Stimulated activated CD8-positive, alpha-beta memory T cell treated with anti-CD3 and anti-CD28 coated beads, Interleukin-2, amount 100 ng/mL, for 1 hour (primary cell): ENCODE measurements at places on chromosomes 2 and 18.

DNA sequence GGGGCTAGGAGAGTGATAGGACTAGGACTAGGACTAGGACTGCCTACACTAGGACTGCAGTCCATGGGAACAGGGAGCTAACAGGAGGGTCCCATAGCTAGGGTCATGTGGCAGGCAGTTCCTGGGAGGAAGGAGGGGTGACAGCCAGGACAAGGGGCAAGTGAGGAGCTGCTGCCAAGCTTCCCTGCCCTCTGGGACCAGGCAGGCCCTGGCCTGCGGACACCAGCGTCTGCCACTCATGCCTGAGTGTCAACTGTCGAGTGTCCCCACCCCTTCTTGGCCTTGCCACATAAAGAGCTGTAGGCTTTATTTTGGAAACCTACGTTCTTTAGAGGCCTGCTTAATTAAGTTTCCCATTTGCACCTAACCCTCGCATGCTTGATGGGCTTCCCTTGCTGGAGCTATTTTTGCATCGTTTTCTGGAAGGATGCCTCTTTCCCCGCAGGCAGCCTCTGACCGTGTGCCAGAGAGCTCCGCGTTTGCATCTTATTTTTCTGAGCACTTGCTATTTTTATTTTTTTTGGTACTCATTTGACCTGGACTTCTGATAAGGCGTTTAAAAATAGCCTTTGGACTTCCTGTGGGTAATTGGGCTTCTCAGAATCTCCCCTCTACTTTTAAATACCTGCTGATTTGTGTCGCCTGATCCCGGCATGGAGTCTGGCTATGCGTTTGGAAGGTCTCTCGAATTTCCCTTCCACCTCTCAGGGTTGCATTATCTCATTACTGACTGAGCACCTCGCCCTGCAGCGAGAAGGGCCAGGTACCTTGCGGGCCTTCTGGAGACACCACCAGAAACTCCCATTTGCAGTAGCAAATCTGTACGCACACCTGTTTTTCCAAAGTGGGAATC lies 66.4 kb downstream of the SH3RF3 start:
- DNase-seq: no peak

GRCh38 chr2:25490217-25490616 lies 148.5 kb upstream of the DNMT3A start:
- no peak for DNase-seq

DNA sequence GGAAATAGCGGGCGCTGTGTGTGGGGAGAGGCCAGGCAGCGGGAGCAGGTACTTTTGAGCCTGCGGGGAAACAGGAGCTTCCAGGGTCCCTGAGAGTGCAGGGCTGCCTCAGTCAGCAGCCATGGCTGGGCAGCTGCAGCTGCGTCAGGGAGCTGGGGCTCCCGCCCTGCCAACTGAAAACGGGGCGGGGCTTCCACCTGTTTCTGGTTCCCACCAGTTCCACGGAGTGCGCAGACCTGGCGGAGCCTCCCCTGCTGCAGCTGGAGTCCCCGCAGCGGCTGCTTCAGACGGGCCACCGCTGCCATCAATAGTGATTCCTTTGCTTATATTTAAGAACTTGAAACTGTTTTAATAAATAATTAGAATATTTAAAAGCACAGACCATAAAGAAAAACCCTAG lies 30.6 kb upstream of the RPRM start:
- DNase-seq: no peak

- no peak for DNase-seq
Measured at GRCh38 chr2:47221946-47222345, 66.8 kb upstream of the STPG4 start.

- no peak for DNase-seq
Measured at GRCh38 chr2:179850188-179850587, 11.2 kb downstream of the ZNF385B start.

GRCh38 chr2:11874861-11875260 lies 128.4 kb downstream of the LPIN1 start:
- no peak for DNase-seq

GRCh38 chr18:37265382-37265781 lies 300.2 kb downstream of the CELF4 start:
- DNase-seq: no peak

GRCh38 chr2:208783184-208783583 lies 376.6 kb downstream of the PTH2R start:
- DNase-seq: no peak

DNA sequence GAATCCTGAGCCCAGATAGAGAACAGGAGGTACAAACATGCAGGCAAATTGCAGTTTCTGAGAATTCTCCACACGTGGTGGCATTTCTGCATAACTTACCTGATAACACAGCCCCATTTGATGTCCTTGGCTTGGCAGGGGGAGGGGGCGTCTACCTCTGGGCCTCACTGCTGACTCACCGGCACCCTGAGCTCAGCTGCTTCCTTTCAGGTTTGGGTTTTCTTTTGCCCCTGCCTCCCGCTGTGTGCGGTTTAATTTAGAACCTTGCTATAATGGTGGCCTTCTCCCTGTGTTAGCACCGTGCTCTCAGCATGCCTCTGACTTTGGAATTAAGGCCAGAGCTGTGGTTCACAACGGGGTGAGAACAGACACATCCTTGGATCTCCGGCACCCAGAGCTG lies 4.4 kb downstream of the CTIF start:
- DNase-seq: no peak

GRCh38 chr2:143847257-143847656 lies 672.7 kb downstream of the ZEB2 start:
- DNase-seq: no peak

DNA sequence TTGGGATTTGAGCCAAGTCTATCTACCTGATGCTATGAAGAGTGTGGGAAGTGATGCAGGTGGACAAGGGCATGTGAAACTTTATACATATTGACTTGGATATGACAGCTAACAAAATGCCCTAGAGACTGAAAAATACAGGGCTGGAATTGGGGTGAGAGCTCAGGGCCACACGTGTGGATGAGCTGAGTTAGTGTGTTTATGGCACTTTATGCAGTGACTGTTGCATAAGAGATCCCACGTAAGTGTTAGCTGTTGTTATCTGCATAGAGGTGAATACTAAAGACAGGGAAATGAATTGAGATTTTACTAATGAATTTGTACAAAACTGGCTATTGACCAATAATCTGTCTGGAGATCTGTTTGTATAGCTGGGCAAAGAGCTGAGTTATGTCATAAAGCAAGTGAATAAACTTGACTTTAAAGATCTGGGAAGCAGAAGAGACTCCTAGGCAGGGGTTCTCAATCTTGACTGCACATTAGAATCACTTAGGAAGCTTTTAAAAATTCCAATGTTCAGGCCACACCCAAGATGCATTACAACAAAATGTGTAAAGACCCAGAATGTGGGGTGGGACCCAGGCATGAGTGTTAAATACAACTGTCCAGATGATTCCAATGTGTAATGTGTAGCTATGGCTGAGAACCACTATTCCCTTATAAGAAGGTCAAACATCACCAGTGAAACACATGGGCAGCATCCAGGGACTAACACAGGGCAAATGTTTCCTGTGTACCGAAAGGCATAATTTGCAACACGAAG lies 74.2 kb upstream of the STK17B start:
- no peak for DNase-seq

- DNase-seq: no peak
Measured at GRCh38 chr2:124501575-124502152, 476.6 kb downstream of the CNTNAP5 start.

- no peak for DNase-seq
Measured at GRCh38 chr18:12336171-12336613, 28.2 kb downstream of the TUBB6 start.

DNA sequence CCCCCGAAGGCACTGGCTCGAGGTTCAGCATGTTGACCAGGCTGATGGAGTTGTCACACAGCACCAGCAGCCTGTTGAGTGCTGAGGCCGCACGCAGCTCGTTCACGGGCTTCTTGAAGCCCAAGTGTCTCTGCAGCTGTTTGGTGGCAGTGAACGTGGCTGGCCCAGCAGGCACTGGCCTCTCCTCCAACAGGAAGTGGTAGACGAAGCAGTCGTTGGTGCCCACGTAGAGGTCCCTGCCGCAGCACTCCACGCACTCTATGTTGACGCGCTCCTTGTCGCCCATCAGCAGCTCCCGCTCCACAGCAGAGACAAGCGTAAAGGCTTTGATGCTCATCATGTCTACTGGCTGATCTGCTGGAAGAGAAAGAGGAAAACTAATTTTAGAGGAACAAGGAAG lies 21.6 kb downstream of the TGFBRAP1 start:
- DNase-seq: no peak

DNA sequence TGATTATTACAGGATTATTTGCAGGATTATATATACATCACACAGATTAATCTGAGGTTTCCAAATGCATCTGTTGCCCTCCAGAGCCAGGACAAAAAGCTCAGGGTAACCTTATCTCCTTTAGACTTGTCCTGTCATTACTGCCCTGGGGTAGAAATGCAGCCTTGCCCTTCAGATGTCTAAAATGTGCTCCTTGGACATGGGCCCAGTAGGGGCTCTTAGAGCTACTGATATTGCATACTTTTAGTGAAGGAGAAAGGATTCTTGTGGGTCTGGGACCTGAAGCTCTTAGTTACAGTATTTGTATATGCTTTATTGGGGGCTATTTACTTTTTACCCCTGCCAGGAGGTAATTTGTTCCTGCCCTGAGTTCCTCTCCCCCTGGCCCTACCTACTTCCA lies 56.1 kb downstream of the PRKRA start:
- no peak for DNase-seq

GRCh38 chr2:195687320-195688086 lies 30.5 kb downstream of the SLC39A10 start:
- DNase-seq: no peak

- no peak for DNase-seq
Measured at GRCh38 chr18:61882296-61883004, 10.4 kb downstream of the RNF152 start.

- DNase-seq: no peak
Measured at GRCh38 chr2:216083464-216084281, 2.0 kb downstream of the TMEM169 start.

DNA sequence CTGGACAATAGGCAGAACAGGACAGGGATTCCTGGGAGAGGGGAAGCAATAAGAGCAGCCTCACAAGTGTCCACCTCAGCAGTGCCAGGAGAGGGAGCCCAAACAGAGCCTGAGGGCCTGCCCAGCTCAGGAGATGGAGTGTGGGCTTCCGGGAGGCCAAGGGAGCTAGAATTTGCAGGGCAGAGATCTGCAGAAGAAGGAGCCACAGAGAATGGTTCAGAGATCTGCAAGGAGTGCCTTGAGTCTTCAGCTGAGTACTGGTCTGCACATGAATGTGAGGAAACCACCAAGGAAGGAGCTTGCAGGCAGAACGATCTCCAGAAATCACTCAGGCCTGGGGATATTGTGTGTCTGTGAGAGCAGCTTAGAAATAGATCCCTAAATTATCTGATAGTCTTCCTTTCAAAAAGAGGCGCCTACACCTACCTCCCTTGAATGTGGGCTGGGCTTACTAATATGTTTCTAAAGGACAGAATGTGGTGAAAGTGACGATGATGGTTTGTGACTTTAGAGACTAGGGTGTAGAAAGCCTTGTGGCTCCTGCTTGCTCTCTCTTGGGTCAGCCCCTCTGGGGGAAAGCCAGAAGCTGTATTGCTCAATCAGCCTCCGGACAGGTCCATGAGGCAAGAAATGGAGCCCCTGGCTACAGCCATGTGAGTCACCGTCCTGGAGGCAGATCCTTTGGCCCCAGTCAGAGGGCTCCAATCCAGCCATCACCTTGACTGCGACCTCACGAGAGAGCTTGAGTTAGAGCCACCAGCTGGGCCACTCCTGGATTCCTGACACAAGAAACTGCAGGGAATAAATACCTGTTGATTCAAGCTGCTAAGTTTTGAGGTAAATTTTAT lies 7.6 kb upstream of the LPIN1 start:
- no peak for DNase-seq

DNA sequence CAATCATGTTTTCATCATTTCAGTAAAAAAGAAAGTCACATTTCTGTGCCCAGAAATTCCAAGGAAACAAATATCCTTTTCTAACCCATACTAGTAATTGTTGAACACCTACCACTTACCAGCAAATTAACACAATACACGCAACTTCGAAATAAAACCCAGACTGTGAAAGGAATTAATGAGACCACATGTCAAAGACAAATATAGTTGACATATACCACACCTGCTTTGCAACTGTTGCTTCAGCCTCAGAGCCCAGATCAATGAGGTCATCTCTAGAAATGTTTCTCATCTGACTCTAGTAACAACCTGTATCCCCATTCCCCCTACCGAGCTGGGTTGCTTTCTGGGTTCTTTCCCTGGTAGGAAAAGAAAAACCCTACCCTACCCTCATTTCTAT lies 52.6 kb downstream of the TRIP12 start:
- no peak for DNase-seq

- DNase-seq: no peak
Measured at GRCh38 chr2:6833300-6833604, 32.5 kb downstream of the CMPK2 start.

- DNase-seq: no peak
Measured at GRCh38 chr18:10476338-10476791, 21.9 kb downstream of the APCDD1 start.

- DNase-seq: no peak
Measured at GRCh38 chr2:57720728-57721627, 325.6 kb upstream of the VRK2 start.
